Stimulated activated CD8-positive, alpha-beta memory T cell treated with anti-CD3 and anti-CD28 coated beads, Interleukin-15, amount 100 ng/mL, for 24 hours (primary cell): ENCODE measurements at places on chromosomes 16 and 17.

GRCh38 chr17:67628580-67629013, 89.1 kb upstream of the NOL11 start:
- DNase-seq, result no peak

- DNase-seq, result peak; percentile 31
Observed at GRCh38 chr16:50152351-50152806, 727 bp upstream of the TENT4B start.

DNA sequence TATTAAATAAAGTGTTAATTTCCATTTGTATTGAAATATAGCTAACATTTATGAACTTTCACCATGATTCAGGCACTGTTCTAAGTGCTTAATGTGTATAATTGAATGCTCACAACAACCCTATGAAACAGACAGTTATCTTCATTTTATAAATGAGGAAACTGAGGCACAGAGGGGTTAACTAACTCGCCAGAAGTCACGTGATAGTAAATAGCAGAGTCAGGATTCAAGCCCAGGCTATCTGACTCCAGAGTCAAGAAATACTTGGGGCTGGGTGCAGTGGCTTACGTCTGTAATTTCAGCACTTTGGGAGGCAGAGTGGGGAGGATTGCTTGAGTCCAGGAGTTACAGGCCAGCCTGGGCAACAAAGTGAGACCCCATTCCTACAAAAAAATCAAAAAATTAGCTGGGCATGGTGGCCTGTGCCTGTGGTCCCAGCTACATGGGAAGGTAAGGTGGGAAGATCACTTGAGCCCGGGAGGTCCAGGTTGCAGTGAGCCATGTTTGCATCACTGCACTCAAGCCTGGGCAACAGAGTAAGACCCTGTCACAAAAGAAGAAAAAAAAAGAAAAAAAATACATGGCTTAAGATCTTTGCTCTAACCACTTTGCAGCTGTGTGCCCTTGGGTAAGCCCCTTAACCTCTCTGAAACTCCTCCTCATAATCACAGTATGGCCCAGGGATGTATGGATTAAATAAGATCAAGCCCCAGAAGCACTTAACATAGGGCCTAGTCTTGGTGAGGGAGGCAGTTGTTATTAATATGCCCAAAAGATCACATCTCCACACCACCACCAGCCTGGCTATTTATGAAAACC, 29.0 kb downstream of the WSB1 start:
- DNase-seq, result no peak

- DNase-seq, result no peak
Observed at GRCh38 chr16:1979271-1980029, 1.8 kb downstream of the NOXO1 start.

DNA sequence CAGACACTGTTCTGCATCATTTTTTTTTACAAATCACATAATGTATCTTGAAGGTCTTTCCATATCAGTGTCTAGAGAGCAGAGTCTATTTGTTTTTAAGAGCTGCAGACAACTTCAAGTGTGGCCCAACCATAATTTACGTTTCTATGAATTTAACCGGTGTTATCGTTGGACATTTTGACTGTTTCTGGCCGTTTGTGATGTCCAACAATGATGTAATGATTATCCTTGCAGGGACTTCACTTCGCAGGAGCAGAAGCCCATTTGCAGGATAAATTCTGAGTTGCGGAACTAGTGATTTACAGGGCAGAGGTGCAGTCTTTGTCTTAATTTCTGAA, 26.9 kb upstream of the HLF start:
- no peak for DNase-seq

DNA sequence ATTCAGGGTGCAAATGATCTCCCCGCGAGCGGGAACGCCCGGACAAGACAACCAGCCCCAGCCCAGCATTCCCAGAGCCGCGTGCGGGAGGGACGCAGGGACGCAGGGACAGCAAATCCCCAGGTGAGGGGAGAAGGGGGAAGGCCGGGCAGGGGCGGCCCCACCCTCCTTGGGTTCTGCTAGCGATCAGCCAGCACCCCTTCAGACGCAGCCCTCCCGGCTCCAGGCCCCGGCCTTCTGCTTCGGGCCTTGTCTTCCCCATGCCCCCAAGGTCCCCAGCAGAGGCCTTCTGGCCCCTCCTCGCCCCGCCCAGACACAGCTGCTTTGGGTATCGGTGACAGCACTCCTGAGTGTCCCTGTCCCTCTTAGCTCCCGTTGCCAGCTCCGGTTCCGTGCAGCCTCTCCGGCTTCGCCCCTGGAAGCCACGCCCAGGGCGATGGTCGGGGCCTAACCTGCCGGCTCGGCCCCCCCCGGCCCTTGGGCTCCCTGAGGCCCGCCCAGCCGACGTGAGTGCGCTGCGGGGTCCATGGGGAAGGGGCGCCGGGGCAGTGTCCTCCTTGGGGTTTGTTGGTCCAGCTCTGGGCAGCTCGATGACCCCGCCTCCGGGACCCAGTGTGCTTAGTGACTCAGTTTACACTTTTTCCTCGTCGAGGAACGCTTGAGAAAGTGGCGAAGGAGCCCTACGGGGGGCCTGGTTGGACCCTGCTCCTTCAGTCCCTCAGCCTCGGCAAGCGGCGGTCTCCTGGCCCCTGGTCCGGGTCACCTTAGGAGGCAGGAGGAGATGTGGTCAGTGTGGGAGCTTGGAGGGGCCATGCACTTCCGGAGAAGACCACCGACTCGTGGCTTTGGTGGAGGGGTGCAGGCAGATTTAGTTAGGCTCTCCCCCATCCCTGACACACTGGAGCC, 50.5 kb upstream of the AMZ2 start:
- DNase-seq, result no peak

GRCh38 chr16:53091466-53092211, 36.8 kb downstream of the CHD9 start:
- no peak for DNase-seq

DNA sequence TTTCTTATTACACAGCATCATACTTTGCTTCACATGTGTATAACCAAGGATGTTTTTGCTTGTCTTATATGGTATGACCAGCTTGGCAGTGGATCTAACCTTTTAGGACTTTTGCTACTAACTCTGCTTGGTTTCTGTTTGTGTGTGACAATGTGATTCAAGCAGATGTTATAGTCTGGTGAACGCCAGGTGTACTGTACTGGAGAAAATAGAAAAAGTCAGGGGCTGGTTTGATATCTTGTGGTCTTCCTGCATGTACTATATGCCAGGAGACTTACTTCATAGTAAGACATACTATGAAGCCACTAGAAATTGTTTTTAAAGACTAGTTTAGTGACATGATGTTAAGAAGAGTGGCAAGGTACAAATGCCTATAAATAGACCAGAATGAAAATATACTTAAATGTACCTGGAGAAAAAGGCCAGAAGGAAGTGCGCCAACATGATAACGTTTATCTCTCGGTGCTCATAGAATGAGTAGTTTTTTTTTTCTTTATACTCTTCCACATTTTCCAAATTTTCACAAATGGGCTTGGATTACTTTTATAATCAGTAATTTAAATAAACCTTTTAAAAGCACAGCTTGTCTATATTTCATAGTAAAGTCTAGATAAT, 112.3 kb downstream of the PRKCA start:
- no peak for DNase-seq

GRCh38 chr16:1530883-1531637, 2.4 kb upstream of the TMEM204 start:
- DNase-seq, result no peak

GRCh38 chr17:64216338-64217248, 46.5 kb downstream of the TEX2 start:
- DNase-seq, result no peak

DNA sequence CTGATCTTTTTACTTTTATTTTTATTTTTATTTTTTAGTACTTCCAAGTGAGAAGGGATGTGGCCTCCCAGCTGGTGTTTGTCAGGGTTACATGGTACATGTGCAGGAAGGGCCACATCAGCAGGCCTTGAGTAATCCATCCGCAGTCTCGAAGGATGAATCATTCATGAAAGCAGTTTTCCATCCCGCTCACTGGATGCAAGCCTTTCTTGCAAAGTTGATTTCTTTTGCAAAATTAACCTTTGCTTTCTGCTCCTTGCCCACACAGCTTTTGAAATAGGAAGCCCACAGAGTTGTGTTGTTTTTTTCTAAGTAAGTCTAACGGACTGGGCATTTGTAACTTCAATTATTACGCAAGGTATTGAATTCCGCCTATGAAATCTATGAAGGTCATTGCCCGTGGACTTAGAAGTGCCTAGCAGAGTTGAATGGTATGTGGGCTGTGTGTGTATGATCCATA, 157.4 kb downstream of the PRKCA start:
- DNase-seq, result no peak

DNA sequence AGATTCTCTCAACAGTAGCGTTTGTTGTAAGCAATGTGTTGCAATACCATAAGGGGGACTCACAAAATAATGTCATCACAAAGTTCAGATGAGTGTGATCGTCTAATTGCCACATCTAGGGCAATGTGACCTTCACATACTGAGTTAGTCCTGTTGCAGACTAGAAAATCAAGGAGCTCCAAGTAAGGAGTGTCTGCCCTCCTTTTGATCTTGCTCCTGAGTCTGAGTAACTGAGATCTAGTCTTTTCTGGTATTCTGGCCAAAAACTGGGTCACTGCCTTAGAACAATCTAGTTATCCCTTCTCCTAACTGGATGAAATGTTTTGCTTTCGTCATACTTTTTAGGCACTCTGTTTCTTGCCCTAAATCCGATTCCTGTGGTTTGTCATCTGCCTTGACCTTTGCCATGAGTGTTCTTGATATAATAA, 712.1 kb downstream of the CDH11 start:
- DNase-seq, result no peak

GRCh38 chr16:6751191-6751590, 581.5 kb upstream of the RBFOX1 start:
- no peak for DNase-seq

GRCh38 chr17:74424117-74424516, 7.8 kb upstream of the GPRC5C start:
- no peak for DNase-seq

GRCh38 chr16:48126801-48127644, 28.8 kb downstream of the ABCC12 start:
- no peak for DNase-seq

GRCh38 chr16:85652431-85653221, 36.1 kb downstream of the GINS2 start:
- no peak for DNase-seq

DNA sequence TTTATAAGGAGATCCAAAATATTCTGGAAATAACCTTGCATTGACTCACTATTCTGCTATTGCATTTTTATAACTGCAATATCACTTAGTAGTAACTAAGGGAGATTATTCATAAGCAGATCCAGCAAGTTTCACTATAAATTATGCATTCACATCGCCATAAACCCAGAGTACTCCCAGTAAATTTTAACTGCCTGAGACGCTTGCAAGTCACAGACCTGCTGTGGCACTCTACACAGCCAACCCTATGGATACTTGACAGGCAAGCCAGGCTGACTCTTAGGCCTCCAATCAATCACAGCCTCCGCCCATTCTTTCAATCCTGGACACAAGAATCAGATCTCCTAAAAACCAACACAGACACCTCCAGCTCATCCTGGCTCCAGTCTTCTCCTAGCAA, 28.2 kb downstream of the USP31 start:
- no peak for DNase-seq

DNA sequence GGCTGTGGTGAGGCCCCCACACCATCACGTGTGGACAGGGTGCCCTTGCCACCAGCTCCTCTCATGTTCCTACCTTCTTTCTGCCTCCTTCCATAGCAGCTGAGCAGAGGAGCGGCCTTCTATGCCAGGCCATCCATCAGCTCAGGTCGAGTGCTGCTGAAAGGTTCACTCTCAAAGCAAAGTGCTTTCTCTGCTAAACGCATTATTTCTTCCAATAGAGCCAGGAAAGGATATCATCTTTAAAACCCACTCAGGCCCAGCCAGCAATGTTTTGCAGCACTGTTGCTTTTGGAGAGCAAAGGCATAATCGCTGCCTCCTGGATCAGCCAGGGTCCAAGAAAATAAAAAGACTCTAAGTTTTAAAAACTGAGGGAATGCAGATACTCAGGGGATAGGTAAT, 54.9 kb upstream of the GPRC5B start:
- no peak for DNase-seq

- DNase-seq, result no peak
Observed at GRCh38 chr16:2475413-2476344, 752 bp downstream of the TBC1D24 start.

GRCh38 chr16:11783319-11784037, 13.6 kb downstream of the ZC3H7A start:
- no peak for DNase-seq

- DNase-seq, result no peak
Observed at GRCh38 chr16:85350973-85351372, 238.7 kb upstream of the CIBAR2 start.

GRCh38 chr16:22014271-22014873, 6.5 kb downstream of the MOSMO start:
- DNase-seq, result no peak

GRCh38 chr17:47620503-47621245, 29.0 kb upstream of the KPNB1 start:
- no peak for DNase-seq
